ENCODE measurements at places on chromosomes 7 and 10. TPM values are rescaled to one million over a fixed set of nuclear protein-coding genes. Genes with fewer than 3 reads are reported as not detected.

Gene NUDT13
- 0.72 TPM for total RNA-seq

Gene DBF4
- total RNA-seq: 56.6 TPM

Gene ASB15
- not detected for total RNA-seq

Gene TLX1
- total RNA-seq: not detected

- H3K27me3 ChIP-seq: no peaks in the 10 kb centered on the region
- peaks cover 3% of the 10 kb centered on the region for H3K36me3 ChIP-seq
- H3K4me1 ChIP-seq: no peaks in the 10 kb centered on the region
These were observed 42.4 kb downstream of the PRPF18 start for GRCh38 chr10:13629116-13629515.

- no peak for DNase-seq
- H3K27me3 ChIP-seq: no peaks in the 10 kb centered on the region
- no peak overlapping the region for H3K4me3 ChIP-seq
- H3K36me3 ChIP-seq: no peaks in the 10 kb centered on the region
These were observed 202.0 kb upstream of the DGKB start for GRCh38 chr7:15104411-15105092.

DNA sequence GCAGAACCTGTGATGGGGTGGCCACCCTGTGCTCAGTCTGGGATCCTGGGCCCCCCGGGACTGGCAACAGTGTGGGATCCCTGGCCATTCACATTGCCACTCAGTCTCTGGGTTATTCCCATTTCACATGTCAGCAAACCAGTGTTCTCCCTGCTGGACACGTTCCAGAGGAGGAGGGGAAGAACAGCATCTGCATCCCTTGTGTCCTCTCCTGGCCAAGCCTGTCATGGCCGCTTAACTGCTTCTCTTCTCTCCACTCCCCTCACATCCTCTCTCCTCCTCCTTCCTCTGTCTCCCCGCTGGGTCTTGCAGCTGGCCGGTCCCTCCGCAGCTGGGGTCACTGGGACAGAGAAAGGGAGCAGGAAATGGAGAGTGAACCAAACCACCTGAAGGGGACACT, 74.4 kb downstream of the C10orf105 start:
- H3K4me3 ChIP-seq: no peak overlapping the region
- H3K27me3 ChIP-seq: no peaks in the 10 kb centered on the region
- no peak overlapping the region for H3K27ac ChIP-seq
- H3K4me1 ChIP-seq: peaks cover 31% of the 10 kb centered on the region

GRCh38 chr10:123327896-123328295, 173.7 kb downstream of the BUB3 start:
- H3K36me3 ChIP-seq: no peaks in the 10 kb centered on the region
- H3K4me3 ChIP-seq: no peak overlapping the region
- peak overlapping the region; percentile 40 for H3K27ac ChIP-seq
- no peaks in the 10 kb centered on the region for H3K27me3 ChIP-seq

GRCh38 chr10:118101501-118101900, 54.8 kb upstream of the RAB11FIP2 start:
- H3K36me3 ChIP-seq: no peaks in the 10 kb centered on the region
- H3K27ac ChIP-seq: no peak overlapping the region
- no peaks in the 10 kb centered on the region for H3K27me3 ChIP-seq
- no peaks in the 10 kb centered on the region for H3K4me1 ChIP-seq
- DNase-seq: no peak
- no peak overlapping the region for H3K4me3 ChIP-seq

DNA sequence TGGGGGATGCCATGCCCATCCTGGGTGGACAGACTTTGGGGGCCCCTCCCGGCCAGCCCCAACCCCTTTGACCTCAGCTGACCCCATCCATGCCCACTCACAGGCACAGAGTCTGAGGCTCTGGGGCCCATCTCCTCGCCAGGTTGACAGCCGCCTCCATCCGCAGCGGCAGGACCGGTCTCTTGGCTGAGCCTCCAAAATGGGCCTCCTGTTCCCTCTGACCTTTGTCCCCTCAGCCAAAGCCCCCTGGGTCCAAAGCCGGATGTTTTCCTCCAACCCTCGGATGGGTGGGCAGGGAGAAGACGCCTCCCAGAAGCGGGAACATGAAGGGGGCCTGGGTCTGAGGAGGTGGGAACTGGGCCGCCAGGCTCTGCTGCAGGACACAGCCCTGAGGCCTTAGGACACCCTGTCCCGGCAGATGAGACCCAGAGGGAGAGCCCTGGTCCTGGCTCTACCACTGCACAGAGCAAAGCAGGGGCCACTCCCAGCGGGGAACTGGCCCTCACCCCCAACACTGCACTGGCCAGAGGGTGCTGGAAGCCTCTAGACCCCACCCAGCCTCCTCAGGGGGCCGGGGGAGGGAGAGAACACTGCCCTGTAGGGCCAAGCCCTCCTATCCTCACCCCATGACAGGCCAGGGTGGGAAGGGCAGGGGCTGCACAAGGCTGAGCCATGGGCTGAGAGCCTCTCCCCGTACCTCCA, 12.6 kb downstream of the PDGFA start:
- peaks cover 2% of the 10 kb centered on the region for H3K36me3 ChIP-seq
- no peak for DNase-seq
- no peak overlapping the region for H3K27ac ChIP-seq
- H3K4me1 ChIP-seq: no peaks in the 10 kb centered on the region
- no peak overlapping the region for H3K4me3 ChIP-seq

DNA sequence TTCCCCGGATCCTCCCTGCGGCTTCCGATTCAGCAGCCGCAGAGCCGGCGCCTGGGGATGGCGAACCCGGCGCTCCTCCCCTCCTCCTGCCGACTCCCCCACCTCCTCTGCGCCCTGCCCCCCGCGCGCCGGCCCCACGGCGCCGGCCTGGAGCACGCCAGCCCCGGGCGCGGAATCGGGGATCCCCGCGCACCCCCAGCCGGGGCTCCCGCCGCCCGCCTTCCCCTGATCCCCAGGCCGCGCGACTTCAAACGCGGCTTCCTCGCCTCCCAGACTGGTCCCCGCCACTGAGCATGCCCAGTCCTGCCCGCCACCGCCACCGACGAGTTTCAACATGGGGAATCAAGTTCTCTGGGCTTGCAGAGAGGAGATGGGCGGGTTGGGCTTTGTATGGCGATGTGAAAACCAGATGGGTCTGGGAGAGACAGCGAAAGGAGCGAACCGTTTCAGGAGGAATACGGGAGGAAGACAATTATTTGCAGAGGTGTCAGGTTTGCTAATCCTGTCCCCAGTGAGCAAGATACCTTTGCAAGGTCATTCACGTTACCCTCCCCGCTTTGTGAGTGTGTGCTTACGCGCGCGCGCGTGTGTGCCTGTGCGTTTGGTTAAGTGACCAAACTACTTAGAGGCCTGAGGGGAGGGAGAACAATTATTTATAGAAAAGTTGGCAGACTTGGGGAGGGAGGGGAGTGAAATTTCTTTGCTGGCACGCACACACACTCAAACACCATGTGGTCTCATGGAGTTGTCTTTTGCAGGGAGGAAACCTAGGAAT, at the start of gene PANK1:
Gene PANK1, minus strand, starts transcription at position 276 of the 775 bp plus-strand sequence. CDS start 351 bp downstream, outside the sequence.
- H3K27ac ChIP-seq: peak within 1 kb of the TSS; percentile 75
- H3K4me3 ChIP-seq: peak within 1 kb of the TSS; percentile 83
- H3K27me3 ChIP-seq: no peaks in the 10 kb centered on the region
- no peaks in the 10 kb centered on the region for H3K36me3 ChIP-seq
- H3K4me1 ChIP-seq: peaks cover 7% of the 10 kb centered on the region
- peak; percentile 34 for DNase-seq

DNA sequence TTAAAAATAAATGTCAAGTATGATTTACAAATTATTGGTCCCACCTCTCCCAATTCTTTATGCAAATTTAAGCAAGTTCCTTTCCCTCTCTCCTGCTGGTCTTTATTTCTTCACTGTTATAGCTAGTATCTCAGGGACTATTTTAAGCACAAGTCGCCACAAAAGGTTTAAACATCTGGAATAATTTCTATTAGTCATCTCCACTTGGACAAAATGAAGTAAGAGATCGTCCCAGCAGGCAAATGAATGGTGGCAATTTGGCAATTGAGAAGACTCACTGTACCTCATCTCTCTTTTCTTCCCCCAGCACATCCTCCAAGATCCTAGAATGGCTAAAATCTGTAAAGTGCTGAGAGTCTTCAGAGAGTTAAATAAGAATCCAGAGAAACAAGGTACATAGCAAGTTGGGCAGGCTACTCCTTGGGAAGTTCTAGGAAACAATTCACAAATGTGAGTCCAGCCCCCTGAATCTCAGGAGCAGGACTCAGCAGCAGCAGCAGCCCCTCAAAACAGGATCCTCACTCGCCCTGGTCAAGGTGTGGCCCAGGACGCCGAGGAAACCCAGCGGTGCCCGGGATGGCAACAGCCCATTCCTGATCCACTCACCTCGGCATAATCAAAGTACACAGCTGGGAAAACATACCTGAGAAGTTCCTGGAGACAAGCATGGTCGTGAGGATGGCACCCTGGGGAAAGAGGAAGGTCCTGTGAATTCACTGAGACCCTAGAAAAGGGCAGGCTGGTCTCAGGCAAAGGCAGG, 30.3 kb upstream of the NDST2 start:
- no peaks in the 10 kb centered on the region for H3K4me1 ChIP-seq
- no peak overlapping the region for H3K4me3 ChIP-seq
- no peaks in the 10 kb centered on the region for H3K27me3 ChIP-seq
- no peak for DNase-seq
- H3K27ac ChIP-seq: no peak overlapping the region
- H3K36me3 ChIP-seq: peaks cover 6% of the 10 kb centered on the region

GRCh38 chr10:101155896-101156295, 24.8 kb downstream of the TLX1 start:
- H3K4me3 ChIP-seq: no peak overlapping the region
- peaks cover 6% of the 10 kb centered on the region for H3K4me1 ChIP-seq

DNA sequence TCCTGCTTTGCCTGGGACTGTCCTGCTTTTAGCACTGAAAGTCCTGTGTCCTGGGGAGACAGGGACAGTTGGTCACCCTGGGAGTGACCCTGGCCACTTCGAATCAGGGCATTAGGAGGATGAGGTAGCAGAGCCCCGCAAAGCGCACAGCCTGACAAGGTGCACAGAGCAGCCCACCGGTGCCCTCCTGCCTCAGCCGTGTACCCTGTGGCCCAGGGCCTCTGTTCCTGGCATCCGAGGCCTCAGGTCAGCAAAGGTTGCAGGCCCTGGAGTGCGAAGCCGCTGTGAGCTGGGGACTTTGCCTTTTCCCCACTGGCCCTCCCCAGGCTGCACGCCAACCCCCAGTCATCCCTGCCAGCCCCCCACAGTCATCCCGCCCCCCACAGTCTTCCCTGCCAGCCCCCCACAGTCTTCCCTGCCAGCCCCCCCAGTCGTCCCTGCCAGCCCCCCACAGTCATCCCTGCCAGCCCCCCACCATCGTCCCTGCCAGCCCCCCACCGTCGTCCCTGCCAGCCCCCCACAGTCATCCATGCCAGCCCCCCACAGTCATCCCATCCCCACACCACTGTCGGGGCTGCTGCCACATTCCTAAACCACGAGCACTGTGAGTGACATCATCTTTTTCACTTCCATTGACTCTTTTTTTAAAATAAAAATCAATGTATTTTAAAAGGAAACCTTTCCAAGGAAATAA, 91.8 kb downstream of the RGS10 start:
- peaks cover 12% of the 10 kb centered on the region for H3K4me1 ChIP-seq
- H3K36me3 ChIP-seq: peaks cover 6% of the 10 kb centered on the region
- H3K27me3 ChIP-seq: no peaks in the 10 kb centered on the region
- no peak overlapping the region for H3K27ac ChIP-seq
- no peak overlapping the region for H3K4me3 ChIP-seq

GRCh38 chr10:11782793-11783557, 40.2 kb upstream of the PROSER2 start:
- no peak overlapping the region for H3K4me3 ChIP-seq
- H3K27me3 ChIP-seq: no peaks in the 10 kb centered on the region
- no peaks in the 10 kb centered on the region for H3K36me3 ChIP-seq

GRCh38 chr7:6106140-6106904, 75.1 kb downstream of the ANKRD61 start:
- H3K4me3 ChIP-seq: peak overlapping the region; percentile 93
- no peak for DNase-seq
- H3K27ac ChIP-seq: peak overlapping the region; percentile 66
- H3K4me1 ChIP-seq: 0 out of 2 replicates have a peak, but pooled peaks cover 3% of the 10 kb centered on the region
- no peaks in the 10 kb centered on the region for H3K36me3 ChIP-seq
- no peaks in the 10 kb centered on the region for H3K27me3 ChIP-seq

DNA sequence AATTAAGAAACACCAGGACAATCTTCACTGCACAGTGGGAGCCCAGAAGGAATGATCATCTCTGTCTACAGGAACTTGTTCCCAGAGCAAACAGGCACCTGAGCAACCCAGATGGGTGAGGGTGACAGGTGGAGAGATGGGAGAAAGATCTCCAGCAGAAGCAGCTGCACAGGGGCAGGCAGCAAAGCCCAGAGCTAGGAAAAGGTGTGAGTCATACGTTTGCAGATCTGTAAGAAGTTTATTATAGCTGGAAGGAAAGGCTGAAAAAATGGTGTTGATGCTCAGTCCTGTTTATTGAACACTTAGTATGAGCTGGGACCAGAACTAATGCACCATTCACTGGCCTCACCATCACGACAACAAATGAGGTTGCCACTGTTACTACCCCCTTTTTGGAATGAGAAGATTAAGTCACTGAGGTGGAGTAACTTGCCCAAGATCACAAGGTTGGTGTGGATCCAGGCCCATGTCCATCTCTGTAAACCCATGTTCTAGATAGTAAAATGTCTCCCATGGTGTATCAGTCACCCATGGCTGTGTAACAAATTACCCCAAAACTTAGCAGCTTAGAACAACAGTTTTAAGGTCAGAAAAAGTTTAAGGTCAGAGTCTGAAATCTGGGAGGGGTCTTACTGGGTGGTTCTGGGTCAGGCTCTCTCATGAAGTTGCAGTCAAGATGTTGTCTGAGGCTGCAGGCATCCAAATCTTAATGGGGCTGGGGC, 506.9 kb downstream of the RPS24 start:
- H3K36me3 ChIP-seq: no peaks in the 10 kb centered on the region
- H3K4me1 ChIP-seq: no peaks in the 10 kb centered on the region
- DNase-seq: no peak
- no peak overlapping the region for H3K27ac ChIP-seq

GRCh38 chr10:71473671-71474599, 77.2 kb downstream of the CDH23 start:
- H3K27me3 ChIP-seq: peaks cover 3% of the 10 kb centered on the region
- no peak for DNase-seq
- H3K4me3 ChIP-seq: no peak overlapping the region
- H3K4me1 ChIP-seq: no peaks in the 10 kb centered on the region
- no peaks in the 10 kb centered on the region for H3K36me3 ChIP-seq

GRCh38 chr10:86356296-86356695, 10.3 kb downstream of the GRID1 start:
- no peaks in the 10 kb centered on the region for H3K27me3 ChIP-seq
- no peaks in the 10 kb centered on the region for H3K36me3 ChIP-seq
- no peak overlapping the region for H3K27ac ChIP-seq
- H3K4me1 ChIP-seq: peaks cover 9% of the 10 kb centered on the region
- no peak for DNase-seq

GRCh38 chr10:78148961-78149612, 115.4 kb downstream of the RPS24 start:
- H3K4me3 ChIP-seq: no peak overlapping the region
- no peak for DNase-seq
- no peak overlapping the region for H3K27ac ChIP-seq

- no peak for DNase-seq
- H3K36me3 ChIP-seq: no peaks in the 10 kb centered on the region
These were observed 50.2 kb downstream of the KCNH2 start for GRCh38 chr7:150927956-150928344.

Measured in GM12878 (cell line).